ENCODE measurements at places on chromosomes 1 and 21.

DNA sequence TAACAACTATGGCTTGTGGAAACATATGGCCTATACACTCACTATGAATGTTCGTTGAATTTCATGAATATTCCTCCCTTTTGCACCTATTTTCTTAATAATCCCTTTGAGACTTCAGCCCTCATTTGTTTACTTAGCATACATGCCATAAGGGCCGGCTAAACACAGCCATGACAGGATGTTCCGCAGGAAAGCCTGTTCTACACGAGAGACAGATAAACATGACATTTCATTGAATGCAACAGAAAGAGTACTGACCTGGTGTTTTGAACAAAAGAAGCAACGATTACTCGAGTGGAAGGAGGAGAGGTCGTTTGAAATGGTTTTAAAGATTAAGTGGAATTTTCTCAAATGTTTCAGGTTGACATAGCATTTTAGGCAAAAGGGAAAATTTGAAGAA lies 459.5 kb upstream of the CXADR start:
- peak; percentile 5 for DNase-seq

DNA sequence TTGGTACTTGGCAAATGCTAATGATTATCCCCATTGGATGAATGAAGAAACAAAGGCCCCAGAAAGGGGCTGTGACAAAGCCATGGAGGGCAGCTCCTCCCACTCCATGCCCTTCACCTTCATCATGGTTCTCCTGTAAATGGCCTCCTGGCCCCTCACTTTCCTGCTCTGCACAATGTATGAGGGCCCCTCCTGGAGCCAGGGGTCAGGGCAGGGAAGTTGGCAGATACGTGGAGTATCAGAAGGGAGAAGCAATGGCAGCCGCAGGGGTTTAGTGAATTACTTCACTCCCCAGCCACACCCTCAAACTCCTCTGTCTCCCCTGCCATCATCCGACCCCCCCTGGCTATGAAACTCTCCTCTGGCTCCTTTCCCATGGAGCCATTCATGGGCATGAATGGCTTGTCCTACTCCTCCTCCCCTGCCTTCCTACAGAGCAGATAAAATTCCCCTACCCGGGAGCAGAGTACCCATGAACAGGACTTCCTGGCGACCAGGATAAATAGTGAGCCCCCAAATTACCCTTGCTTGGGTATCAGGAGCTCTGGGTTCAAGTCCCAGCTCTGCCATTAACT lies 86.3 kb downstream of the CAMK2N1 start:
- DNase-seq, result no peak

DNA sequence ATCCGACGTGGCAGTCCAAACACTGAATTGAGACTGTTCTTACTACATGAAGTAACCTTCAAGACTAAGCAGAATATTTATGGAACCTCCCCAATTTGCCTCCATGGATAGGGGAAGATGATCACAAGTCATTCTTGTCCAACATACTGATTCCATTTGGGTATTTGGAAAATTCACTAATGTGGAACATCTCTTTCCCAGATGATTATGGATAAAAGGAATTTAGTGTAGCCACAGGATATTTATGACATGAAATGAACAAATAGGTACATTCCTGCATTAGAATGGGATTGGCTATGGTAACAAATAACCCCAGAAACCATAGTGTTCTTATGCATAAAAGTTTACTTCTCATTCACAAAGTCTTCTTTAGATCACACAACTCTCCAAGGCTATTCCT lies 40.2 kb upstream of the SGIP1 start:
- no peak for DNase-seq

GRCh38 chr1:41255978-41256377 lies 13.9 kb upstream of the SCMH1 start:
- no peak for DNase-seq

DNA sequence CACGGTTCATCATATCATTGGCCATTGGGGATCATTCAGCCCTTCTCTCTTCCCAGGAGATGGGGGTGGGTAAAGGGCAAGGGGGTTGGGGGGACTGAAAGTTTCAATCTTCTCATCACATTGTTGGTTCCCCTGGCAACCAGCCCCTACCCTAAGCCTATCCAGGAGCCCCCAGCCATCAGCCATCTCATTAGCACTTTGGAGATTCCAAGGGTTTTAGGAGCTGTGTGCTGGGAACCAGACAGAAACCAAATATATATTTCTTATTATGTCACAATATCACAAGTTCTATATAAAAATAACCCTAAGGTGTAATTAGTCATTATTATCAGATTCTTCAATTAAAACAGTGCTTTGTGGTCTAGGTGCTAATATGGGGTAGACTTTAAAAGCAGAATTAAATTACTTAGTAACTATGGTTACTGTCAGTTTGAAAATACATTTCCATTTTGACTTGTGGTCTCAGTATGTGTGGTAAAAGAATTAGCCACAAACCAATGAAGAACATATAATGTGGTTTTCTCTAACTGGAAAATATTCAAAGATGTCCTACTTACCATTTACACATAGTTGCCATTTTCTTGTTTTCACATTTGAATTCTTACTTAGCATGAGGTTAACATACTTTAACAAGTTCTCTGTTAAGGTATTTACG lies 28.1 kb downstream of the IL23R start:
- no peak for DNase-seq

DNA sequence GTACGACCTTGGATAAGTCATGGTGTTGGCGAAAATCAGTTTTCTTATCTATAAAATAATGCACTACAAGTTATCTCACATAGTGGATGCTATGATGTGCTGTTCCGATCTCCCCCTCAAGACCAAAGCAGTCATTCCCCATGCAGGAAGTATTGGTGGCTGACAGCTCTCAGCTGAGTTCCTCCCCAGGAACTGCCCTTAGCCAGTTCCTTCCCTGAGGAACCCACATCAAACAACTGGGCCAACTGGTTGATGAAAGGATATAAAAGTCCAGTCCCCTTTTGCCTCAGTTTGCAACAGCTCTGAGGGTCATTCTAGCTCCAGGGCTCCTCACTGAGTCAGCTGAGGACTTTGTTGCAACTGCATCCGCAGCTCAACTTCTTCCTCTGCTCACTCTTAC lies 16.1 kb upstream of the SLAMF1 start:
- no peak for DNase-seq

DNA sequence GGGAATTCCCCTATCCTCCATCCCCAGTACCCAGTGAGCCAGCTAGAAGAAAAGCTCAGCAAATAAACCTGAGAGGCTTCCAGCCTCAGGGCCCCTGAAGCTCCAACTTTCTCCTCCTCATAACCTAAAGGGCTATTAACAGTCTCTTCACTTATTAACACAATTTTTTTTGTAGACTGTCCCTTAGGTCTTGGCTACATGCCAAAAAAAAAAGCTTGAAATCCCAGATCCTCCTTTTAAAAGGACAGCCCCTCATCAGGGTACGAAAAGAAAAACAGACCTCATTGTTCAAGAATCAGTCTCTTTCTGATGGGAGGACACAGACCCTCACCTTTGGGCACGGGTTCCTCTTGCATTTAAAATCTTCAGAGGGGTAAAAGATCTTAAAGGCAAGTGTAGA lies 72.8 kb upstream of the CD1D start:
- no peak for DNase-seq

DNA sequence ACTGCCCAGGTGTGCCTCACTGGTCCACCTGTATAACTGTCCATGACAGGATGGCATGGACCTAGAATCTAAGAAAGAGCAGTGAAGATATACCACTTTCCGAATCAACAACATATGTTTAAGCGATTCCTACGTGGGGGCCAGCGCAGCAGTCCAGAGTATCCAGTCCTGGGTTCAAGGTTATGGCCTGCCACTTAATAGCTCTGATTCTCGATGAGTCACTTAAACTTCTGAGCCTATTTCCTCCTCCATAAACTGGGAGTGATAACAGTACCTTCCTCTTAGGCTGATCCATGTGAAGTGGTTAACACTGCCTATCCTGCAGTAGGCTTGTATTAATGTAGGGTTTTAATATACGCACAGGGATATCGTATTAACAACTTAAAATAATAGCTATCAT lies 2.8 kb downstream of the STPG1 start:
- no peak for DNase-seq

DNA sequence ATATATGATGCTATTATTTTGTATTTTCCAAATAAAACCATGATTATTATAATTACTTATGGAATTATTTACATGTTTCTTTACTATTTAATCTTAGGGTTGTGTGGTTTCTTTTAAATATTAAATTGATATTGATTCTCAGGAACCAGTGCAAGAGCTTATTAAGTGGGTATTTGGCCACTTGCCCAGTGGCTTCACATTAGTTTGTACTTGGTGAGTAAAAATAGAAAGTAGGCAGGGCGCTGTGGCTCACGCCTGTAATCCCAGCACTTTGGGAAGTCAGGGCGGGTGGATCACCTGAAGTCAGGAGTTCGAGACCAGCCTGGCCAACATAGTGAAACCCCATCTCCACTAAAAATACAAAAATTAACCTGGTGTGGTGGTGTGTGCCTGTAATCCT lies 497.1 kb downstream of the PTPRC start:
- no peak for DNase-seq

- no peak for DNase-seq
These were observed 437.7 kb downstream of the OMA1 start for GRCh38 chr1:58108783-58109182.

- DNase-seq, result peak; percentile 84
These were observed 406.7 kb downstream of the RWDD3 start for GRCh38 chr1:95640746-95641145.
